ENCODE measurements at places on chromosomes 3 and 15.

DNA sequence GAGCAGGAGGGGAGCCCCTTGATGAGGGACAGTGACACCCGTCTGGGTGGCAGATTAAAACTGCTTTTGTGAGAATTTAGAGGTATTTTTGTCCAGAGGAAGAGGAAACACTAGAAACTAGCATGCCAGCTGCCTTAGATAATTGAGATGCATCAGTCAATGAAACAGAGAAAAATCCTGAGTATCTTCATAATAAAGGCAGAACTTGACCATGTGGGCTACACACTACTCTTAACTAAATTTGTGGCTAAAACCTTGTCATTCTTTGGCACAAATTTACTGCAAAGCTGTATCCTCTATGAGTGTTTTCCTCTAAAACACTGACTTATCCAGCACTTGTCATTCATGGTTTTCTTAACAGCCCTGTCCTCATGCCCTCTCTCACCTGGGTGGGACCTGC is 259.7 kb upstream of the TPM1 start:
- no peak for DNase-seq

- no peak for DNase-seq
These were observed 2.8 kb downstream of the FNDC3B start for GRCh38 chr3:172042136-172042662.

DNA sequence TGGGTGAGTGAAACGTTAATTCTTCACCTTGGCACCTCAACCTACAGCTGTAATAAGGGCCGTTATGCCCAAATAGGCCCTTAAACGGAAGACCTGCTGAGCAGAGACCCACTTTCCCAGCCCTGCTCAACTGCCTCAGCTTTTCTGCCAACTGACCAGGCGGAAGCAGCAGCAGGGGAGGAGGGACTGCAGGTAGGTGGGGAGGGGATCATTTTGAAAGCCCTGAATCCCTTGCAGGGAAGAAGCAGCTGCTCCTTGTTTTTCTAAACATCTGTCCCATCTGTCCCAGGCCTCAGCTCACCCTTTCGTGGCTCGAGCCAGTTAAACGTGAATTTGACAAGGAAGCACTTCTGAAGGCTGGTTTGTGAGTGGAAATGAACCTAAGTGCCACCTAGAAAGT is 978 bp upstream of the CMC1 start:
- no peak for DNase-seq

DNA sequence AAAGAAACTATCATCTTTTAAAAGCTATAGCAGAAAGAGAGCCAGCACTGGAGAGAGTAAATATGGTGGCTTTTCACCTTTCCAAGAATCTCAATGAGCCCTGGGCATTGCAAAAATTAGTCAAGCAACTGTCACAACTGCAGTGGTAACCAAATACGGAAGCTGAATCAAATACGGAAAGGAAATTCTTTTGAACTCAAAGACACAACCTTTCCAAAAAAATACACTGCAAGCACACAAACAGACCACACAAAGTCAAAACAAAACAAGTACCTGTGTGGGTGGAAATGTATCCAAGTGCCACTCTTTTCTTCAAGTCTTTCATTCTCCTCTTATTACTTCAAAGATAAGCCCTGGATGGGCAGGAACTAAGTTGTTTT is 17.6 kb downstream of the VGLL4 start:
- no peak for DNase-seq

GRCh38 chr15:60554494-60554893 is 75.6 kb upstream of the ICE2 start:
- no peak for DNase-seq

- no peak for DNase-seq
These were observed 712.5 kb downstream of the PLOD2 start for GRCh38 chr3:145448436-145448835.

GRCh38 chr3:157427901-157428300 is 8.7 kb upstream of the PTX3 start:
- no peak for DNase-seq

DNA sequence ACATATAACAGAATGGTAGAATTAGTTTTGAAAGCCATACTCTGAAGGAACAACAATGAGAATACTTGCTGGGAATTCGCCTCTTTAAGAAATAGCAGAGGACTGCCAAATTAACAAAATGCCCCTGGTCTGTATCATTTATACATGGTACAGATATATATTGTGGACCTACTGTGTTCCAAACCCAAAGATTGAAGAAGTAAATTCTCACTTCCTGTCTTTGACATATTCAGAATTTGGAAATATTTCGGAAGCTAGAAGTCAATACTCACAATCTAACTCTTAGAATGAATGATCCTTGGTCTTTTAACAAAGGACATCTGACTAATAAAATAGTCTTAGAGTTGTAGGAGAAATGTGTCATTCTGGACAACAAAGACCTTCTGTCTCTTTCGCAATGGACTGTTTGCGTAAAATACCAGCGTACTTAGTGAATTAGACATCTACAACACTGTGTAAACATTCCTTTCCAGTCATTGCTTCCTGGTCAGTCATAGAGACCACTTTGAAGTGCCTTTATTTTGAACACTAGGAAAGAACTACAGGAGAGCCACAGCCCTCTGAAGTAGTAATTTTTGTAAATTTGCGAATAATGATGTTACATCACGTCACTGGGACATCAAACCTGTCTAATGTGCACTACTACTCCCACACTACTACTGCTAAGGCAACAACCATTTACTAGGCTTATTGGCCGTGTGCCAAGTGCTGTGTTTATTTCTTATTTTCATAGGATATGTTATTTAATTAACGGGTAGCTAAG is 68.0 kb downstream of the CHL1 start:
- DNase-seq: no peak

DNA sequence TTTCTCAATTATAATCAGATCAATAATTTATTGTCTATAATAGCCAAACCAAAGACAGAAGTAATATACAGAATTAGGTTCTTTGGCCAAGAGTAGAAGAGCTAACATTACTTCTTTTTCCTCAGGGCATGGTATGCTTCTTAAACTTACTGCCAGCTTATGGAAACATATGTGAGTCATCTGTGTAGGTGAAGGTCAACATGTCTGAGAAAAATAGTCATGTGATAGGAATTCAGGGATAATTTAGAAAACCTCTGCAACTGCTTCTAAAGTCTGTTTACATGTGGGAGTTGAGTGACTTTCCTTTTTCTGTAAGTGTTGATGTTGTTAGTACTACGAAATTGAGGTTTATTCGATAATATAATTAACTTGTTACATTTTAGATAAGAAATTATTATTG is 19.2 kb upstream of the MAP6D1 start:
- no peak for DNase-seq

DNA sequence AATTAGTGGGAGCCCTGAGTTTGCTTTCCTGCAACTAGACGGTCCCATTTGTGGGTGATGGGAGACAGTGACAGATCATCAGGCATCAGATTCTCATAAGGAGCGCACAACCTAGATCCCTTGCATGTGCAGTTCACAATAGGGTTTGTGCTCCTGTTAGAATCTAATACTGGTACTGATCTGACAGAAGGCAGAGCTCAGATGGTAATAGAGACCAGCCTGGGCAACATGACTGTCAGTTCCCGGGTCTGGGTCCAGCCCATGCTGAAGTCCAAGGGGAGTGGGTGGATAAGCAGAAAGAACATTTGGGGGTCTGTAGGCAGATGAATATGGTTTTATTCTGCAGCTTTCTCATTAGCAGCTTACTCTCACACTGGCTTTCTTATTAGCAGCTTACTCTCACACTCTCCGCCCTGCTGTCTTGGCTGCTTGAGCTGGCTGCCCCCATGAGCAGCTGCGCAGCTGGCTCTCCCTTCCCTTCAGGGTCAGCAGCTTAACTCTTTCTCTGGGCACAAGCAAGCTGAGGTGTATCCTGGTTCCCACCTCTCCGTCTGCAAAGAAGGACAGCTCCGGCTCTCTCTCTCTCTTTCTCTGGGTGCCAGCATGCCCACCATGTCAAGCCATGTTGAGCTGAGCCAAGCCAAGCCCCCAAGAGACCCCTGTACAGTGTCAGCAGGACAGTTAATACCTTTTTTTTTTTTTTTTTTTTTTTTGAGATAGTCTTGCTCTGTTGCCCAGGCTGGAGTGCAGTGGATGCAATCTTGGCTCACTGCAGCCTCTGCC is 46.5 kb downstream of the KLHDC8B start:
- DNase-seq: no peak

- no peak for DNase-seq
These were observed 50.5 kb downstream of the CRYGS start for GRCh38 chr3:186493525-186494255.

DNA sequence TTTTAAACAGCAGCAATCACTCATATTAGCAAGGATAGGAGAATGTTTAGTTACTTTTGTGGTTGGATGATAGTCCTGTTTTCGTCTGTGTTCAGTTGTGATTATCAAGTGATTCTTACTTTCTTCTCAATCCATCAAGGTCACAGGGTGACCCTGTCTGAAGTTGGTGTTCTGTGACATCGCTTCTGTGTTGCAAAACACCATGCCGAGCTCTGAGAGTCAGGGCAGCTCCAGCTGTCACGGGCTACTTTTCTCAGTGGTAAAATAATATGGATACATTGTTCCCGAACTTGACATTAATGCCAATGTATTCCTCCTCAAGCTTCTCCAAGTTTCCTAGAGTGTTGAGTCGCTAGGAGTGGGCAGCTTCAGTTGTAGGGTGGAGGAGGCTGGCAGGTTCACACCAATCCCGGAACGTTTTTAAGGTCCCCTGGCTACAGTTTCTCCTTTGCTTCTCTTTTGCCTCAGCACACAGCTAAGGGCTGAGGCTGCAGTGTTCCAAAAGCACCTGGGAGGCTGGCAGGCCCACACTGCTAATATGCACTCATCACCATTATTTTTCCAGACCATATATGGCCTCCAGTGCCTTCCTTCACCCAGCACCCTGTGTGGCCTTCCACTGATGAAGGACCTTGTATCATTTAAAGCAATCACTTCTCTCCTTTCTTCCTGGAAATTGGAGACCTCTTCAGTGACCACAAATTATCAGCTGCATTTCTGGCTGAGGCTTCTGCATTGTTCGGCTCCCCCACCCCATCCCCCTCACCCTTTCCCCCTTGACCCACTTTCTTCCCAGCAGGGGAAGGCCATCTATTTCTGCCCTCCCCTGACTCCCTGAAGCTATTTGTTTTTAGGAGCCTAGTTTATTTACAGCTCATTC is 25.8 kb downstream of the COLQ start:
- DNase-seq: no peak

- DNase-seq: no peak
These were observed 1.9 kb upstream of the ICE2 start for GRCh38 chr15:60480888-60481287.

- DNase-seq: no peak
These were observed 256.0 kb downstream of the CNTN4 start for GRCh38 chr3:2354702-2355101.

- DNase-seq: no peak
These were observed 10.4 kb upstream of the C15orf39 start for GRCh38 chr15:75191235-75191634.

DNA sequence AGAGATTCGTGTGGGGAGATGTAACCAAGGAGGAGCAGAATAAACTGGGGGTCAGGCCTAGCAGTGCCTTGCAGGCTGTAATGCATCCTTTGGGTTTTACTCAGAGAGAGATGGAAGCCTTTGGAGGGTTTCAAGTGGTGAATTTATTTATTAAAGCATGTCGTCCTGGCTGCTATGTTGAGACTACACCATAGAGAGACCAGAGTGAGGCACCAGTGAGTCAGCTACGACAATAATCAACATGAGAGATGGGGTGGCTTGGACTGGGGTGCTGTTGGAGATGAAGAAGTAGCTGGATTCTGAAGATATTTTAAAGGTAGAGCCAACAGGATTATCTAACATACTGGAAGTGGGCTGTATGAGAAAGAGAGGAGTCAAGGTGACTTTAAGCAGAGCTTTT is 335.3 kb upstream of the ARHGEF26 start:
- no peak for DNase-seq

DNA sequence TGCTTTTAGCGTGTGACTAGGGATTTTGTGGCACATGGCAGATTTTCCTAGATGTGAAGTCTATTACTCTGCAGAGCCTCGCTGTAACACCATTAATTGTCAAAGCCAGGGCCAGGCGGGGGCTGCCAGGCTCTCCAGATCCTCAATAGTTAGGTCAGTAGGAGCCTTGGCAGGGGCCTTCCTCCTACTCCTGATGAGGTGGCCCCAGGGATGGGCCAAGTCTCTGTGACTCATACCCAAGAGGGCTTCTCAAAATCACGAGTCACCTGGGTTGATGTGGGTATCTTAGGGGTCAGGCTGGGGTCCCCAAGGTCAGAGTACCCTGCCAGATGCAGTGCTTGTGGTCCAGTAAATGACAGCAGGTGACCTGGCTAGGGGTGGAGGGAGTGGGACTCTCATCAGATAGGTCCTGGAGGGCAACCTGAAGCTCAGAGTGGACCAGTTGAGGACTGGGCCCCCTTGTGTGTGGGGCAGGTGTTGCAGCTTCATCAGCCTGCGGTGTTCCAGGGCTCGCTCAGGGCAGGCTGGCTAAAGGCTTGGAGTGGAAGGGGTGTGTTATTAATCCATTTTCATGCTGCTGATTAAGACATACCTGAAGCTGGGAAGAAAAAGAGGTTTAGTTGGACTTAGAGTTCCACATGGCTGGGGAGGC is 88.5 kb upstream of the MYZAP start:
- DNase-seq: no peak

- DNase-seq: no peak
These were observed 24.9 kb downstream of the ETFA start for GRCh38 chr15:76286271-76286879.

DNA sequence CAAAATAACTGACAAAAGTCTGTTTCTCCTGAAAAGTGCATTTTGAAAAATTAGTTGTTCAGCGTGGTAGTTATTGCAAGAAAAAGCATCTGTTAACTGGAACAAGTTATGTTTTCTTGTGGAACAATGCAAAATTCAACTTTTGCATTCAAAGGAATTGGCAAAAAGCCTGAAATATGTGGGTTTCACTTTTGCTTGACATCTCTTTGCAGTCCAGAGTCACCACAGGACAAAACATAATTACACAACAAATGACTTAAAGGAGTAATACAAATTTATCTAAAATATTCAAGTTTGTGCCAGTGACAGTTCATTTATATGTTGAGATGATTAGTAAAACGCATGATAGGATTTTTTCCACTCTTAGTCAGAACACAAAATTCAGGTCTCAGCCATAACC is 96.3 kb upstream of the P2RY1 start:
- no peak for DNase-seq

GRCh38 chr3:52458770-52459545 is 3.6 kb downstream of the NISCH start:
- DNase-seq: no peak

- DNase-seq: no peak
These were observed 223.2 kb downstream of the MBNL1 start for GRCh38 chr3:152491922-152492321.

DNA sequence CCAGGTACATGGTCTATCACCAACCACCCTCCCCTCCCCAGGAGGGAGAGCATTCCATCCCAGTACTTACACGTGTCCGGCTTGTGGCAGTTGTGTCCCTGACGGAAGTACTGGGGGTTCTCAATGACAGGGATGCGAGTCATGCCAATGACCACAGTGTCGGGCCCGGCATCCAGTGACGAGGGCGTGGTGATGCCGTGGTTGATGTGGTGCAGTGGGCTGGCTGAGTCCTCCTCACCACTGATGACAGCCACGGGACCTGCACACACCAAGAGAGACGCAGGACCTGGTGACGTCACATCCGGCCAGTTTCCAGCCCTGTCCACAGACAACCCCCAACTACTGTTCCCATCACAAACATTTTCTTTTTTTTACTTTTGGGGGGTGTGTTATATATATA is 223.8 kb downstream of the NTRK3 start:
- DNase-seq: no peak

GRCh38 chr3:41095702-41096101 is 103.6 kb upstream of the CTNNB1 start:
- no peak for DNase-seq
